Ovary (tissue), 10 donors: ENCODE measurements at places on chromosomes 7 and 10. TPM values are rescaled to one million over a fixed set of nuclear protein-coding genes. Genes with fewer than 3 reads are reported as not detected.

DNA sequence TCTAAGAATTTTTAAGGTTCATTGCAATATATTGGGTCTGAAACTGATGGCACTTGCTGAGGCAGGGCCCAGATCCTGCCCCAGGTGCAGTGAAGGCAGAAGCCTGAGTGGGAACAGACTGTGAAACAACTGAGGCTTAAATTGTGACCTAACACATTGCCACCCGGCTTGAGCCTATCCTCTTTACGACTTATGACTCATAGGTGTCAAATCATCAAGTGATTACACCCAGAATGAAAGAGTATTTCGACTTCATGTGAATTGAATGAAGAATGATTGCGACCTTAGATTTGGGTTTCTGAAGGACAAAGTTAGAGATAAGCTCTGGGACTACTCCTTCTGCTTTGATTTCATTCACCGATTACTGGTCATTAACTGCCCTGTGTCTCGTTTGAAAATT, 200.9 kb downstream of the CREB5 start:
- H3K27ac ChIP-seq, result no peak overlapping the region
- H3K4me3 ChIP-seq, result no peak overlapping the region
- no peaks in the 10 kb centered on the region for H3K27me3 ChIP-seq
- H3K4me1 ChIP-seq, result no peaks in the 10 kb centered on the region
- H3K36me3 ChIP-seq, result no peaks in the 10 kb centered on the region
- no peak for DNase-seq

GRCh38 chr10:48240196-48240595, 34.3 kb downstream of the FRMPD2 start:
- H3K27me3 ChIP-seq, result no peaks in the 10 kb centered on the region
- no peaks in the 10 kb centered on the region for H3K4me1 ChIP-seq
- DNase-seq, result no peak
- H3K4me3 ChIP-seq, result no peak overlapping the region
- H3K36me3 ChIP-seq, result no peaks in the 10 kb centered on the region

- H3K4me1 ChIP-seq, result peaks cover 36% of the 10 kb centered on the region
- no peak overlapping the region for H3K4me3 ChIP-seq
- peak overlapping the region; percentile 15 for H3K27ac ChIP-seq
- no peak for DNase-seq
Measured at GRCh38 chr10:125064681-125065492, 95.5 kb downstream of the CTBP2 start.

GRCh38 chr7:155166108-155166507, 96.0 kb downstream of the HTR5A start:
- H3K27me3 ChIP-seq, result no peaks in the 10 kb centered on the region
- DNase-seq, result no peak
- no peak overlapping the region for H3K4me3 ChIP-seq
- H3K27ac ChIP-seq, result no peak overlapping the region

DNA sequence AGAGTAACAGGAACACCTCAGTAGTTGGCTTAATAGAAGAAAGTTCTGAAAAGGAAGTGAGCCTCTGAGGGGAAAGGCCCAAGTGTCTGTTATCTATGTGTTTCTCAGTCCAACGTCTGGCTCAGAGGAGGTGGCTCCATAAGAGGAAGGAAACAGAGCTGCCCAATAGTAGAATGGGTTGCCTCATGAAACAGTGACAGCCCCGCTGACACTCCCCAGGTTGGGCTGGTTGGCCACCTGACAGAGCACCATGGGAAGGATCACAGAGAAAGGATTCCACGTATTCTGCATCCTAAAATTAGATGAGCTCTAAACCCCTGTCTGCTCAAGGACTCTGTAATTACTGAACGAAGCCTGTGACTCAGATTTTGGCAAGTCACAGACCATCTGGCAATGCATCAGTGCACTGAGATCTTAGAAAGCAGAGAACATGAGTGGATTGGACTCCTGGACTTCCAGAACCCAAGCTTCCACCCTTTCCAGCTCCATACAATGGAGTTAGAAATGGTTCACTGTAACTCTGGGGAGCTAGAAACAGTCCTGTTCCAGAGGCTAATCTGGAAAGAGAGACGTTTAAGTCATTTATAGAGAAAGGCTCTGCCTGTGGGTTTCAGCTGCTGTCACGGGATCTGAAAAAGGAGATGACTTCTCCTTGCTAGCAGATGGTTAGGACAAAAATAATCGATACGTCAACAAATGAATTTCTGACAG, 2.9 kb downstream of the PKD2L1 start:
- no peaks in the 10 kb centered on the region for H3K27me3 ChIP-seq
- H3K4me1 ChIP-seq, result no peaks in the 10 kb centered on the region
- no peaks in the 10 kb centered on the region for H3K36me3 ChIP-seq
- DNase-seq, result no peak
- H3K4me3 ChIP-seq, result no peak overlapping the region
- H3K27ac ChIP-seq, result no peak overlapping the region

DNA sequence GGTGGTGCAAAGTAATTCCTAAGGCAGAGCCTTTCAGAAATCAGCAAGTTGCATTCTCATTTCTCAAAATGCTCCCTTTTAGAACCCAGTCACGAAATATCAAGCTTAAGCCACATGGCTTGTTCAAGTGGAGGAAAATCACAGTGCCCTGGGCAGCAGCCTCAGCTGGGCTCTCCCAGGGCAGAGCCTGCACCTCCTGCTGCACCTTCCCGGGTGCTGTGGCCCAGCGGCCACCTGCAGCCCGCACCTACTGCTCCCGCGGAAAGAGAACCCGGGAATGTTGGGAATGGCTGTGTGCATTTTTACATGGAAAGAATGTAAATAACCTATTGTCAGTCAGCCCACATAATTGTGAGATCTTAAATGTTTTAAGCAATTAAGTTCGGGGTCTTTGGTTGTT, 396.5 kb upstream of the VSTM2A start:
- no peak overlapping the region for H3K27ac ChIP-seq
- H3K4me1 ChIP-seq, result no peaks in the 10 kb centered on the region
- DNase-seq, result no peak
- no peak overlapping the region for H3K4me3 ChIP-seq

UNCX gene
- not detected for total RNA-seq

TCAF2 gene
- 1.0 TPM for total RNA-seq

AQP1 gene
- 10.2 TPM for total RNA-seq

OIT3 gene
- total RNA-seq, result 0.10 TPM
